Activated T-helper 17 cell treated with anti-CD3 and anti-CD28 coated beads, Interleukin-2, amount 50 U/mL, for 72 hours (primary cell): ENCODE measurements at places on chromosomes 4 and X.

GRCh38 chr4:20219521-20219920 lies 32.2 kb upstream of the SLIT2 start:
- no peak for ATAC-seq

GRCh38 chr4:23485801-23486200 lies 404.0 kb downstream of the PPARGC1A start:
- ATAC-seq: no peak

DNA sequence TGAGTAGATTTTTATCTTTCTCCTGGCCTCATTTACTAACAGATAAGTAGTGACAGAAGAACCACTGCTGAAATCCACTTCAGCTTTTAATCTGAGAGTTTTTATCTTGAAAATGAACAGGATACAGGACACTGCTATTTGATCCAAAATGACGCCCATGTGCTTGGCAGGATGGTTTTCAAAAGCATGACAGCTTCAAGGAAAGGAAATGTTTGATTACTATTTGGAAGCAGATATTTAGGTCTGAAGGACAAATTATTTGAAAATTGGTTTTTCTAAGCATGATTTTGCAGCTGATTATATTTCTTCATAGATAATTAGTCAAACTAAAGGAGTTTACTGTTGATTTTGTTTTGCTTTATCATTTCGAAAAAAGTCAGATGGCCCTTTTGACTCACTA lies 11.1 kb downstream of the PACRGL start:
- ATAC-seq: no peak

GRCh38 chrX:129726307-129727111 lies 12.3 kb upstream of the XPNPEP2 start:
- ATAC-seq: peak; percentile 50

DNA sequence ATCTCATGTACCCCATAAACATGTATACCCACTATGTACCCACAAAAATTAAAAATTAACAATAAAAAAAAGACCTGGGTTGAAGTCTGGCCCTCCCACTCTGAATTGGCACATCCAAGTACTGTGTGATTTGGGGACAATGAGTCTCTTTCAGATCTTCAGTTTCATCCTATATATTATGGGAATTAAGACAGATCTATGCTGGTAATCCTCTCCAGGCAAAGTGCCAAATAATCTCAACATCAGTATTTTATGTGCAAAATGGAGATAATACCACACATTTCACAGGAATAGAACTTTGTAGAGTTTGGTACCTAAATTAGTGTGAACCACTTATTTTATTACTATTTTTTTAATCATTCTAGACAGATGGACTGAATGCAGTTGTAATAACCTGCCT lies 11.0 kb upstream of the SCD5 start:
- no peak for ATAC-seq

DNA sequence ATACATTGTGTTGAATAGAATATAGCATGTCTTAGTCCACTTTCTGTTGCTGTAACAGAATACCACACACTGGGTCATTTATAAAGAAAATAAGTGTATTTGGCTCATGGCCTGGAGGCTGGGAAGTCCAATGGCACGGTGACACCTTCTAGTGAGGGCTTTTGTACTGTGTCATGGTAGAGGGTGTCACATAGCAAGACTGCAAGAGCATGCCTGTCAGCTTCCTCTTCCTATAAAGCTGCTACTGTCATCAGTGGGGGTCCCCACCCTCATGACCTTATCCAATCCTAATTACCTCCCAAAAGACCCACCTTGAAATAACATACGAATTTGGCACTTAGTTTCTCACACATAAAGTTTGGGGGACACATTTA lies 193.2 kb downstream of the PTTG2 start:
- no peak for ATAC-seq

DNA sequence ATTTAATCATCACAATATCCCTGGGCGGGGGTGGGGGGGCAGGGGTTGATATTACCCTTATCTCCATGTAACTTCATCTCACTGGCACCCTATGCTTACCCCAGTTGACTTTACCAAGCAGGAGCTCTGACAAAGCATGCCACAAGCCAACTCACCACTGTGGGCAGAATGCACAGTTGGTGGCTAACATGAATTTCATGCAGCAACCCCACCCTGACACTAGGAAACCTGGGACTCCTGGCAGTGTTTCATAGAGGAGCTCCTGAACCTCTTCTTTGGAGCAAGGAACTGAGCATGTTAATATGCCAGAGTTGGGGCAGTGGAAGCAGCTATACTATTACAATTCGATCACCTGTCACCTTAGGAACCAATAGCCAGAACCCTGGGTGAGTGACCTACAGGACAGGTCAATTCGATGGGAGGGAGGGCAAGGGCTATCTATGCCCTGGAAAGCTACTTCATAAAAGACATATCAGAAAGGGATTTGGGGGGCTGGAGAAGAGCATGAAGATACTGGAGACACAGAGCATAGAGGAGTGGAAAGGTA lies 97.2 kb upstream of the ACSL4 start:
- ATAC-seq: peak; percentile 54

DNA sequence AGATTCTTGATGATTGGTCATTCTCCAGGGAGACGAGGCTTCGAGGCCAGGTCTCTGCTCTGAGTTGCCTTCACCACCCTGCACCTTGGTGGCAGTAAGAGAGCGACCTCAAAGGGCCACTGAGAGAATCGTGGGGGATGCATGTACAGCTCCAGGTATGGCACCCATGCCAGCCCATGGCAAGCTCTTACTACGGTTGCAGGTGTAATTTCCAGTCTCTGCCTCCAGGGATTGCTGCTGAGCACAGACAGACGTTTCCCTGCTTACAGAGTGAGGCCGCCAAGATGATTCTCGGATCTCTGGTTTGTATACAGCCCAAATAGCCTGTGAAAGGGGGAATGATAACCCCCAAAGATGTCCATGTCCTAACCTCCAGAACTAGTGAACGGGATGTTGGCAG lies 16.3 kb upstream of the DRD5 start:
- ATAC-seq: no peak

- no peak for ATAC-seq
These were observed 6.0 kb upstream of the DUSP9 start for GRCh38 chrX:153640736-153641575.

DNA sequence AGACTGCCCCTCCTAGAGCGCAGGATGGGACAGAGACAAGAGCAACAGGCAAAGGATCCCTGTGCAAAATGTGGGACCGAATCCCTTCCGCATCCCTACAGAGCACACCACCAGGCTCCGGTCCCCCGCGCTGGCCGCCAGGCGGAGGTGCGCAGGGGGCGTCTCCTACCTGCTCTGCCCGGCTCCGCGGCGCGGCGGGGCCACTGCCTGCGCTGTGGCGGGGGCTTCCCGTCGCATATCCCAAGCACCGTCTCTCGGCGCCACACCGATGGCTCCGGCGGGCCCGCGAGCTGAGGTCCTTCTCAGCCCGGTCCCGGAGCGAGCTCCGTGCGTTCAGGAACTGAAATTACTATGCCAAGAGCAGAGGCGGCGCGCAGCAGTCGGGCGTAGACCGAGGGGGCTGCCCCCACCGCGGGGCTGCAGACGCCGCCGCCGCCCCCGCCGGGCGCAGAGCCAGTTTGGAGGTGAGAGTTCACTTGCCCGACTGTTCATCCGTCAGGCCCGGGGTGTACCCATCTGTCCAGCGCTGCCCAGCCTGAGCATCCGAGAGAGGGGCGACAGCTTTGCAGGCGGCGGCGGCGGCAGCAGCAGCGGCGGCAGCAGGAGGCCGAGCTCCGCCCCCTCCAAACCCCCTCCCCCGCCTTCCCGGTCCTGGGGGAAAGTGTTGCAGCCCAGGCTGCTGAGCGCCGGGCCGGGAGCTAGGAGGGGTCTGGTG lies at the start of gene GPRIN3:
Gene GPRIN3 (minus strand): TSS at position 355 of the 715 bp plus-strand sequence. CDS start 57,690 bp downstream, outside the sequence.
- ATAC-seq: peak; percentile 64

GRCh38 chr4:3221184-3221494 lies 27.8 kb upstream of the MSANTD1 start:
- ATAC-seq: no peak

DNA sequence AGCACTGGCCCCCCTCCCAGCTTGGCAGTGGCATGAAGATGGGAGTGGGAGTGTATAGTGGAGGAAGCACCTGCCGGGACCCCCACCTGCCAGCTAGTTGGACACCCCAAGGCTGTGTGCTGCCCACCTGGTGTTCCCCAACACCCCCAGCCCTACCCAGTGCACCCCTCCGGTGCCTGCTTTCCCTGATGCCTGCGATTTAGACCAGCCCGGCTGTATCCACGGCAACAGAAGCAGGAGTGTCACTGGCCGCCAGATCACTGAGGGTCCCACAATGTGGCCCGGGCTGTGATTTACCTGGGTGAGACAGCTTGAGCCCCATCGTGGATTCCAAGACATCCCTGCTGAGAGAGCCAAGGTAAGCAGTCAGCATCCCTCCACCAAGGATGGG lies 533 bp downstream of the GPR173 start:
- no peak for ATAC-seq

GRCh38 chr4:128868758-128869157 lies 59.3 kb downstream of the JADE1 start:
- ATAC-seq: no peak

- no peak for ATAC-seq
These were observed 212.2 kb downstream of the CBR4 start for GRCh38 chr4:168797738-168798375.

- no peak for ATAC-seq
These were observed 178.5 kb downstream of the DCHS2 start for GRCh38 chr4:154313004-154313585.

GRCh38 chr4:118760493-118760892 lies 75.3 kb downstream of the METTL14 start:
- no peak for ATAC-seq

GRCh38 chr4:9987749-9988362 lies 33.4 kb downstream of the SLC2A9 start:
- no peak for ATAC-seq

DNA sequence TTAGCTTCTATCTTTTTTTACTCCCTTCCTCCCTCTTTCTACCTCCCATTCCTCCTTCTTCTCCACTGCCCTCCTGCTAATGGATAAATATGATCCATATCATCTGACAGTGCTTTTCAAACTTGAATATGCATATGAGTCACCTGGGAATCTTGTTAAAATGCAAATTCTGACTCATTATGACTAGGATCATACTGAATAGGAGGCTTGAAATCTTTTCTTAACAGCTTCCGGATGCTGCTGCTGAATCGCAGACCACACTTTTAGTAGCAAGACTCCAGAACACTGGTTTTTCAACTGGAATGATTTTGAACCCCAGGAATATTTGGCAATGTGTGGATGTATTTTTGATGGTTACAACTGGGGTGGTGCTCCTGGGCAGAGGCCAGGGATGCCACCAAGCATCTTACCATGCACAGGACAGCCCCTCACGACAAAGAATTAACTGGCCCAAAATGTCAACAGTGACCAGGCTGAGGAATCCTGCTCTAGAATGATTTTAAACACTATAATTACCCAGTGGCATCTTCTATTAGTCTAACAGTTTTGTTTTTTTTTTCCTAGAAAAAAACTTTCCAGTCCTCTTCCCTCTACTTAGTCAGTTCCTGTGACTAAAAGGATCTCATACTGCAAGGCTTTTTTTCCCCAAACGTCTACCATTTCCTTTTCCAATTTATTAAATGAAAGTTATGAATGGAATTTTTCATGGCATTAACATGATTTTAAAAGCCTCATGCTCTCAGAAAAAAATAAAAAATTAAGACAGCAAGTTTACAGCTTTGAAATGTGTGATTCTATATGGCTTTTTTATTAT lies 10.6 kb upstream of the PYURF start:
- peak; percentile 20 for ATAC-seq

DNA sequence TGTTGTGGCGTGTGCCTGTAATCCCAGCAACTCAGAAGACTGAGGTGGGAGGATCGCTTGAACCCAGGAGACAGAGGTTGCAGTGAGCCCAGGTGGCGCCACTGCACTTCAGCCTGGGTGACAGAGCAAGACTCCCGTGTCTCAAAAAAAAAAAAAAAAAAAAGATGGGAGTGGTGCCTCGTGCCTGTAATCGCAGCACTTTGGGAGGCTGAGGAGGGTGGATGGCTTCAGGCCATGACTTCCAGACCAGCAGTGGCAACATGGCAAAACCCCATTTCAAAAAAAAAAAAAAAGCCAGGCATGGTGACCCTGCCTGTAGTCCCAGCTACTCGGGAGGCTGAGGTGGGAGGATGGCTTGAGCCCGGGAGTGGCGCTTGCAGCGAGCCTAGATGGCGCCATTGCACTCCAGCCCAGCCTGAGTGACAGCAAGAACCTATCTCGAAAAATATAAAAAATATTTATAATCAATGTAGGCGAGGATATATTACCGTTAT lies 27.0 kb downstream of the EIF2S3 start:
- ATAC-seq: peak; percentile 36

- ATAC-seq: no peak
These were observed 81.2 kb downstream of the ABLIM2 start for GRCh38 chr4:8077181-8078108.

- peak; percentile 61 for ATAC-seq
These were observed 67.5 kb upstream of the CLDN34 start for GRCh38 chrX:9899640-9900111.

DNA sequence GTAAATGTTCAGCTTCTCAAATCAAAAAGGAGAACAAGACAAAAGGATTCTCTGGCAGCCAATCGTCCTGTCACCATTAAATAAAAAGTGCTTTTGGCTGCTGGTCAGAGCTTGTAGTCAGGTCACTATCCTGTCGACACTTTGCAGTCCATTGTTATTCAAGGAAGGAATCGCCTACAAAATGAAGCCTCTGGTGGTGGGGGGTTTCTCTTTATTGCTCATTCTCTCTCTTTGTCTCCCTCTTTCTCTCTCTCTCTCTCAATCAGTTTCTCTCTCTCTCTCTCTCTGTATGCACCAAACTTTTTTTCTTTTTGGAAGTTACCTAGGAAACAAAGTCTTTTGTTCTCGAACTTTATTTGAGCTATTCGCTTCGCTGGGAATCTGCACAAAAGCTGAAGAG lies 17.6 kb upstream of the SCML1 start:
- no peak for ATAC-seq

DNA sequence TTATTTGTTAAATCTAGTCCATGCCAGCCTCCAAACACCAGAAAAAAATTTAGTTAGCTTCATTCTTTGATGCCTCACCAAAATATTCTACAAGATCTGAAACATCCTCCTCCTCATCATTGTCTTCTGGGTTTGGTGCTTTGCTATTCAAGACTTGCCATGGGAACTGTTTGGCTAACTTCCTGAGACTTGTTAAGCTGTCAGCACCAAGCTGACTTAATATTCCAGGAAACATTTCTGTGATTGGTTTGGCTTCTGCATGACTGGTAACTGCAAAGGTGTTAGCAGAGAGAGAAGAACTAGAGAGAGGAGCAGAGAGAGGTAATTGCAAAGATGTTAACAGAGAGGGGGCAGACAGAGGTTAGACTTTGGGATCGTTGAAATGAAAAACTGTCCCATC lies 101.3 kb downstream of the PALLD start:
- no peak for ATAC-seq
